SK-N-MC (cell line): ENCODE measurements at places on chromosomes 2 and 18.

- no peak for DNase-seq
These were observed 124.2 kb downstream of the OLA1 start for GRCh38 chr2:174124181-174124580.

GRCh38 chr2:181183878-181184542 lies 203.6 kb downstream of the UBE2E3 start:
- DNase-seq: no peak

DNA sequence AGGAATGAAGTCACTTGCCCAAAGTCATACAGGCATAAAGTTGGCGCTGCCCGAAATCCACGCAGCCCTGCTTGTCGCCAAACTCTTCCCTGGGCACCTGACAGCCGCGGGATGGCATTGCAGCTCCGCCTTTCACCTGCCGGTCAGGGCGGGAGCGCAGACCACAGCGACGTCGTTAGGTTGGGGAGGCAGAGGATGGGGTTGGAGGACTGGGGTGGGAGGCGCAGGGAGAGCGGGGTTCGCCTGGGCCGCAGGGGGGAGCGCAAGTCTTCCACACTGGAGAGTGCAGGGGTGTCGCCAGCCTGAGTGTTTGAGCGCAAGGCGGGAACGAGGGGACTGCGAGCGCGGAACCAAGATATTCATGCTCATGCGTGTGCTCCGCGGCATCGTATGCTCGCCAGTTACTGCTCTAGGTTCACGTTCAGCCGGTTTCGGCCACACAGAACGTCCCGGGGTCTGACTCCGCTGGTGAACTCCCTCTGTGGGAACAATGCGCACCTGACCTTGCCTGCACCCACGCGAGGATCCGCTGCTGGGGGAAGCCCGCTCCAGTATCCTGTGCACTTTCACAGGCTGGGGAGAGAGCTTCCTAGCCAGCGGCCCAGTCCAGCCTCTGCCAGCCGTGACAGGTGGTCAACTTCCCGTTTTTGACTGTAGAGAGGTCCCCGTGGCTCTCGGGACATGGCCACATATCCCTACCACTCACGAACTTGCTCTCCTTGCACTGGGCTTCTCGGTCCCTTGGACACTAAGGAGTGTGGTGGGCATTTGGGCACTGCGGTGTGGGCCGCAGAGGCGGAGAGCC lies 767 bp upstream of the NPPC start:
- no peak for DNase-seq

GRCh38 chr2:226728996-226729395 lies 70.6 kb downstream of the IRS1 start:
- no peak for DNase-seq

- no peak for DNase-seq
These were observed 7.7 kb downstream of the LPIN1 start for GRCh38 chr2:11753886-11754699.

GRCh38 chr2:67038195-67038594 lies 358.9 kb upstream of the ETAA1 start:
- no peak for DNase-seq

DNA sequence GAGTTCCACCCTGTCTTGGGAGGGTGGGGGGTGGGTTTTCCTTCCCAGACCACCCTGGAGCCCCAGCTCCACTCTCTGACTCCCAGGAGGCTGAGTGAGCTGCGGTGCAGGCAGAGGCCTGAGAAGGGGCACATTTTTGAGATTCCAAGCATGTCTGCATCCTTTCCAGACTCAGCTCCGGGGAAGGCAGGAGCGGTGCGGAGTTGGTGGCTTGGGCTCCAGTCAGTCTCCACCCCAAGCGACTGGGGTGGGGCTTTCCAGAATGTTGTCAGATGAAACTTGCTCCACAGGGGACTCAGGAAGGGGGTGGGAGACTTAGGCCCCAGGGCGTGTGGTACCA lies 44.2 kb upstream of the HS6ST1 start:
- DNase-seq: peak; percentile 42

- DNase-seq: no peak
These were observed 92.5 kb upstream of the LRATD1 start for GRCh38 chr2:14540015-14540414.

GRCh38 chr18:51137891-51138290 lies 59.6 kb downstream of the MEX3C start:
- peak; percentile 3 for DNase-seq

DNA sequence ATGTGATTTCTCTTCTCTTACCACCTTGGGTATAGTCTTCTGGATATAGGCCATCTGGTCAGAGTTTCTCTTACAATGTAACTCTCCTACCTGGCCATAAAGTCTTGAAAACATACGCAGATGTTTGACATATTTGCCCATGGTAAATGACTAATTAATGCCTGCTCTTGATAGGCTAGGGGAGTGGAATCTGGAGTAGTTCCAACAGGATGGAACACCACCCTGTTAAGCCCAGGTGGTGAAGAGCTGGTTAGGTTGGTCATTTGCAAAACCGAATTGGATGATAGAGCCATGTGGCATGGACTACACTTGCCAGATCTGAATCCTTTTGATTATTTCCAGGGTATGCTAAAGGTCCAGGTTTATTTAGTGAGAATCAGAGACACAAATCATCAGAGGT lies 36.5 kb downstream of the HADHB start:
- DNase-seq: no peak

DNA sequence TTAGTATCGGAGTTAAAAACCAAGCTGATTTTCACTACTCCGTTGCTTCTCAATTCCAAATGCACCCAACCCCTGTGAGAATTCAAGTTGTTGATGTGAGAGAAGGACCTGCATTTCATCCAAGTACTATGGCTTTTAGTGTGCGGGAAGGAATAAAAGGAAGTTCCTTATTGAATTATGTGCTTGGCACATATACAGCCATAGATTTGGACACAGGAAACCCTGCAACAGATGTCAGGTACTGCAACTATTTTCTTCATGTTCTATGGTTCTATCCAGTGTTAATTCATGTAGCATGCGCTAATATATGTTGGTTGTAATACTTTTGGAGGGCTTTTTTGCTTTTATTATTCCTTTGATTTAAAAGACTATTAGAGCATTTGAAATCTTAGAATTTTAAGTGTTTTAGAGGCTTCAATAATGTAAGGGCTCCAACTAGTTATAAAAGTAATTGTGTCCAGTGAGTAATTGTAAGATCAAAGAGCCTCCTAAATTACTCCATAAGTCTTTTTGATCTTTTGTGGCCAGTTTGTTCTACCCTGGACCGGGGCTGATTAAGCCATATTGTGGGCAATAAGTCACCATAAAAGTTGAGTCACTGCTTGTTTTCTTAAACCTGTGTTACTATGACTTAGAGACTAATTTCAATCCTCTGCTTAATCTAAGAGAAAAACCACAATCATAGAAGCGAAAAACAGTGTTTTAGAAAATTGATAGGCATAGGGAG lies 22.9 kb downstream of the DSG4 start:
- DNase-seq: no peak

DNA sequence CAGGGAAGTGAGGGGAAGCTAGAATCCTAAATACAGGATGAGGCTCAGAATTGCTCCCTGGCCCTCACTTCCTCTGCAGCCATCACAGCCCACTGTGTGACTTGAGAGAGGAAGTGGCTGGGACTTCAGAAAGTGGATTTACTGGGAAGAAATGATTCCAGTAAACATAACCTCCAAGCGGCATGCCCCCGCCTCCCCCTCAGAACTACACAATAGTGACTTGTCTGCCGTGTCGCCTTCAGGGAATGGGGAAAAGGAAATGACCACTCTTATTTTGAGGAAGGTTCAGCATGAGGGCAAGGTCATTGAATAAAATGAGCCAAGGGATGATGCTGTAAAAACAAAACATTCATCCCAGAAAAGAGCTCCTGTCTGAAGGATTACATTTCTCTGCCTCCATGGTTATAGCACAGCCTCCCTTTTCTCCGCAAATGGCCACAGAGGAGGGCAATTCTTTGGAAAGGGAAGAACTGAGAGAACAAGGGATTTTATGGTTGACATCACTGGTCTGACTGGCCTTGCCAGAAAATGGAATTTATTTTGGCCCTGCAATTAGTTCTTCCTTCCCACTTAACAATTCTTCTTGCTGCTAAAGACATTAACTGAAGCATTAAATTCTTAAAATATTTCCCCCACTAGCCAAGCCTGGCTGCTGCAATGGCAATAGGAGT lies 78.9 kb upstream of the DAPL1 start:
- DNase-seq: no peak

DNA sequence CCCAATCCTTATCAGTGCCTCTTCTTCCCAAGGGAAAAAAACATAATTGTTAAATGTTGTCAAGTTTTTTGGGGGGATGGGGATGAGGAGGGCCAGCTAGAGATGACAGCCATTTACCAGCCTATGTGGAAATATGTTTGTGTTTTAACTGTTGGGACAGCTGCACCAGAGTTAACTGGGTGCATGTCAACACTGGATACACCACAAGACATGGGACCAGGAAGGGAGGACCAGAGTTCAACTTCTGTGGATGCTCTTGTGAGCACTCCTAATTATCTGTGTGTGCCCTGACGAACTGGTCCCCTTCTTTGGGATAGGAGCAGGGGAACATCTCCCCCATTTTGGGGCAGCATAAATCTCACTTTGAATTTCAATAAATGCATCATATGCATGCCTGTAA lies 66.1 kb upstream of the FZD5 start:
- no peak for DNase-seq
